ENCODE measurements at places on chromosomes 5 and 9. TPM values are rescaled to one million over a fixed set of nuclear protein-coding genes. Genes with fewer than 3 reads are reported as not detected.

DNA sequence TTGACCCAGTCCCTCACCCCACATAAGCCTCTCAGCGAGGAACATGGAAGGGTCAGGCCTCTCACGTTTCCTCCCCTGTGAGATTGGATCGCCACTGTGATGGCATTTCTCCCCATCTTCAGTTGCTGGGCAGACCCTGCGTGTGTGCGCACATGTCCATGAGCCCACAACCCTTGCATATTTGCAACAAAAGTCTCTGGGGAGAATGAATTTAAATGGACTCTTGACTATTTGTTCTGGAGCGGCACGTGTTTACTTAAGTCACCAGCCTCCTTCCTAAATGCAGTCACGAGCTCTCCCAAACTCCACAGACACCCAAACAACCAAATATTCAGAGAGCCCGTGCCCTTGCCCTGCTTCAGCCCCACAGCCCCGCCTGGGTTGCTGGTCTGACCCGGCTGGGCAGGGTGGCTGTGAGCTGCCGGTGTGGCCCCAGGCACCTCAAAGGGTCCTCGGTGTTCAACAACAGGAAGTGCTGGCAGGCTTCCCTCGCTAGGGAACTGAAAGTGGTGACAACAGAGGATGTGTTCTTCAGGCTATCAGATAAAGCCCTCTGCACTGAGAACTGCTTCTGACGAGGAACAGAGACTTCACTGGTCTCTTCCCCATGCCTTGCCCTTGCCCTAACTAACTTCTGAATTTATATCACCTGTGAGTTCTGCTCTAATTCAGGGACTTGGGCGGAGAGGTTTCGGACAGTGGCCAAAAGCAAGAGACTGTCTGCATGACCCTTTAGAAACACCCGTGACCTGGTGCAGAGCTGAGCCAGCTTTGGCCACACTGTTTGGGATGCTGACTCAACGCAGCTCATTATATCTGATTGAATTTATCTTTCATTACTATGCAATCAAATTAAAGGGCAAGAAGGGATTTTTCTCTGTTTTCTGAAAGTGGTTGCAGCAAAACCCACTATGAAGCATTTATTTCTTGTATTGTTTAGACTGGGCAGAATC lies 19.2 kb upstream of the CD180 start:
- H3K4me3 ChIP-seq, result no peak overlapping the region
- no peak for DNase-seq
- no peaks in the 10 kb centered on the region for H3K36me3 ChIP-seq

GRCh38 chr5:95426227-95426626 lies 35.1 kb downstream of the FAM81B start:
- no peaks in the 10 kb centered on the region for H3K4me1 ChIP-seq
- H3K27ac ChIP-seq, result no peak overlapping the region
- H3K27me3 ChIP-seq, result no peaks in the 10 kb centered on the region
- H3K4me3 ChIP-seq, result no peak overlapping the region
- H3K36me3 ChIP-seq, result no peaks in the 10 kb centered on the region

BTNL8 gene
- 0.17 TPM for total RNA-seq

GRCh38 chr9:2755285-2755684 lies 38.0 kb downstream of the KCNV2 start:
- no peaks in the 10 kb centered on the region for H3K27me3 ChIP-seq
- H3K27ac ChIP-seq, result no peak overlapping the region
- no peak overlapping the region for H3K4me3 ChIP-seq
- DNase-seq, result no peak

DNA sequence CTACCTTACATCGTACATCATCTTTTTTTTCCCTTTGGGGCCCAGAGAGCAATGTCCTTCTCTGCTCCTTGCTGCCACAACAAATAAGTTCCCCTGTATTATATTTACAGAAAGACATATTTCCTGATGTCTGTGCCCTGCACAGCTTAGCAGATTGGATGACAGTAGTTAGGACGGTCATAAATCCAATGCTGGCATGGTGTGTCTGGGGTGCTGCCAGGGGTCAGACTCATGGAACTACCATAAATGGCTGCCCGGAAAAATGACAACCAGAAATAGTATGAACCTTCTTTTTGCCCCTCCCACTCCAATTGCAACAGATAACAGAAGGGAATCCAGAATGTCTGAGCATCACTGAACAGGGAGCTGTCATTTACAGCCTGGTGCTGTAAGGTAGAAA lies 511.1 kb downstream of the PSAT1 start:
- no peak overlapping the region for H3K27ac ChIP-seq
- no peak for DNase-seq
- H3K4me3 ChIP-seq, result no peak overlapping the region
- H3K4me1 ChIP-seq, result no peaks in the 10 kb centered on the region
- H3K27me3 ChIP-seq, result no peaks in the 10 kb centered on the region

- no peaks in the 10 kb centered on the region for H3K4me1 ChIP-seq
- DNase-seq, result no peak
- H3K4me3 ChIP-seq, result no peak overlapping the region
- peaks cover 8% of the 10 kb centered on the region for H3K36me3 ChIP-seq
- H3K27me3 ChIP-seq, result no peaks in the 10 kb centered on the region
- no peak overlapping the region for H3K27ac ChIP-seq
Measured at GRCh38 chr9:109460576-109460975, 37.5 kb downstream of the PTPN3 start.

DNA sequence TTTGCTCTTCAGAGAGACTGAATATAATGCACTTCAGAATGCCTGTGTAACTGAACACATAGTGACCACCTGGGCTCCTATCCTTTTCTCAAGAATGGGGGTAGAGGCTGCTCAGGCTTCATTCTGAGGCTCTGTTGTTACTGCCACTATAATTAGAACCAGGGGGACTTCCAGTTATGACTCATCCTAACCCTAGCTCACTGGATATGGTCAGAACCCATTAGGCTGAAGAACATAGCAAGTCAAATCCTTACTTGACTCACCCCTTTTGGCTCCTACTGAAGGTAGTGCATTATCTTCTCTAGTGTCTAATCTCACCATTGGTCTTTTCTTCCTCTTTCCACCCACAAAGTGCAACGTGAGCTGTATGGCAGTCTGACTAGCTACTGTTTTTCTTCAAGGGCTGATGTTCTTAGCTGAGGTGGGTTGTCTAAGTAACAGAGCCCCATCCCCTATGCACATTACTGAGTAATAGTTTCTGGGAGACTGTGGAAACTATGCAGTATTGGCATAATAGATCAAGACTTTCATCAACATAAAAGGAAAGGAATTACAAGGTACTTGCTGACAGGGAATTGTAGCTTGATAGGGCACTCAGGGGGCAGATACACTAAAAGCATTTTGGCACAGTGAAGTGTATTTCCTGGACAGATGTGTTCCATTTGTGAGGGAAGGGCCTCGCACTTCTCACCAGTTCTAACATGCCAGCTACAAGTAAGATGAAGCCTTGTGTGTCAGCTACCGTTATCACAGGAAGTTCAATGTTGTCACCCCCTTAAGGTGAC lies 431.0 kb upstream of the MEF2C start:
- peak overlapping the region; percentile 63 for H3K27ac ChIP-seq
- peaks cover 31% of the 10 kb centered on the region for H3K4me1 ChIP-seq
- H3K36me3 ChIP-seq, result no peaks in the 10 kb centered on the region
- no peak overlapping the region for H3K4me3 ChIP-seq

DNA sequence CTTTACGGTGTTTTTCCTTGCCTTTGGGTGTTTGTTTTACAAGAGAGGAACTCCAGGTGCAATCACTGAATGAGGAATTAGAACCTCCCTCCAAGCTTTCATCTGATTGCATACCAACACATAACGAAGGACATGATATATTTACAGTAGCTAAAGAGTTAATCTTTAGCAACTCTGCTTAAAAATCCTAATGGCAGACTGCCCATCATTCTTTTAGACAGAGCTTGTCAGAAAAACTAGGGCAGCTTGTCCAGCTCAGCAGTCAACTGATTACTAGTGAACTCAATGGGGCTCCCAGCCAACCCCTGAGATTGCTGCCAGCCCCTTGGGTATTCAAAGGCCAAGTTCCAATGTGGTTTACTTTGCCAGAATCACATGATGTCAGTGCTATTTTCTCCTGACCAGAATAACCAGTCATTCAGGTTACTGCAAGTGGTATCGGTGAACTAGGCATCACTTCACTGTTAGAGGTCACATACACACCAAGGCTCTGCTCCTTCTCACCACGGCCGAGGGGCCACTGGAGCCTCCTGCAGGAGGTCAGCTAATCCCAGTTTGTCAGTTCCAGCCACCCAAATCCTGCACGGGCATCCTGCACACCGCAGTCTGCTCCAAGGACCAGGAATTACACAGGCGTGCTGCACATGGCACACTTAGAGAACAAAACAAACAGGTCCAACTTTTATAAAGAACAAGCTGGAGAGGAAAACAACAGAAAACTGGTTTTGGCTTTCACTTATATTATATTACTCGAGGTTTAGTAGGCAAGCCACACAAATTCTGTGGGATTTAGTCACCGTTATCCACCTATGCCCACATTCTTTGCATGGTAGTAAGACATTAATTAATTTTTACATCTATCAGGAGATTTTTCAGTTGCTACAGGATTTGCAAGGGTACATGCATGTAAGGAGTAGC lies 62.5 kb downstream of the NFIB start:
- no peaks in the 10 kb centered on the region for H3K36me3 ChIP-seq
- H3K27me3 ChIP-seq, result no peaks in the 10 kb centered on the region
- H3K27ac ChIP-seq, result peak overlapping the region; percentile 53
- peak; percentile 94 for DNase-seq
- H3K4me1 ChIP-seq, result peaks cover 46% of the 10 kb centered on the region

- no peaks in the 10 kb centered on the region for H3K4me1 ChIP-seq
- no peak overlapping the region for H3K4me3 ChIP-seq
- no peak for DNase-seq
Measured at GRCh38 chr5:163773226-163773625, 267.8 kb downstream of the MAT2B start.

DNA sequence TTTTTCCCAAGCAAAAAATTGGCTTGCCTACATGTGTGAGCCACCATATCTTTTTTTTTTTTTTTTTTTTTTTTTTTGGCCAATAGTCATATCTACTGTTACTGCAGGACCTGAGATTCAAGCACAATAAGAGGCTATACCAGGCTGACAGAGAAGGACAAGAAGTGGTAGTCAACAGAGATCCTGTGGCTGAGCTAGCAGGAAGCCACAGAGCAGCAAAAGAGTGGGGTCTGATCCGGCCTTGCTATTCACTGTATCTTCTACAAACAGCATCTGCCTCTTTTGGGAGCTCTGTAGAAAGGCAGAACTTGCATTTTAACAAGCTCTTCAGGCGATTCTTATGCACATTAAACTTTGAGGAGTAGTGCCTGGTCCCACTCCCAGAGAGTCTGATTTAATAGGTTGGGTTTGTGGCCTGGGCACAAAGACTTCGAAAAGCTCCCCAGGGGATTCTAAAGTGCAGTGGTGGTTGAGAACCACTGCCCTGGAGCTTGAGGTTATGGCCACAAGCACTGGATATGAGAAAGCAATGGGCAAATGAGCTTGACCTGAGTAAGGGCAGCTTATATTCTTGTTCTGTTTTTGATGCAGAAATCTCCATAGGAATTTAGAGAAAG lies 162.8 kb downstream of the PIK3R1 start:
- no peaks in the 10 kb centered on the region for H3K36me3 ChIP-seq
- no peaks in the 10 kb centered on the region for H3K27me3 ChIP-seq
- peaks cover 6% of the 10 kb centered on the region for H3K4me1 ChIP-seq
- H3K4me3 ChIP-seq, result no peak overlapping the region

GRCh38 chr9:5357431-5358105 lies 17.9 kb upstream of the RLN1 start:
- no peak for DNase-seq
- H3K36me3 ChIP-seq, result peaks cover 6% of the 10 kb centered on the region
- no peaks in the 10 kb centered on the region for H3K27me3 ChIP-seq

DNA sequence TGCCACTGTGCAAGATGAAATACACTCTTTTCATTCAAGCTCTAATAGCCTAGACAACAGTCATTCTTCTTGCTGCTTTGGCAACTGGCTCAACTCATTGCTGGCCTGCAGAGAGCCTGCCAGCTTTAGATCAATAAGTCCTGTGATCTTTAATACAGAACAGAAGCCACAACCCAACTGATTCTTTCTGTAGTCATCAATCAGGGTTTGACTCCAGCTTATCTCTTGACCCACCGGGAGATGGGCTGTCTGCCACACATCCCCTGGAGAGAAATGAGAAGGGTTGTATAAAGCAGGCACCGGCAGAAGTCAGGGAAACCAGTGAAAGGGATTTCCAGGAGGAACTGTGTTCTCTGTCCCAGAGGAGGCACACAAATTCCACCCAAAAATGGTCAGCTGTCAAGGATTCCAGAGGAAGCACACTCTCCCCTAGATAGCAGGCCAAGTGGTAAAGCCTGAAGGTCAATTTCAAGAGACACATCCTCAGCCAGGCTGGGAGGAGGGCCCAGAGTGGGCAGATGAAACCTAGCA lies 24.5 kb downstream of the LHFPL2 start:
- H3K27ac ChIP-seq, result no peak overlapping the region
- H3K36me3 ChIP-seq, result no peaks in the 10 kb centered on the region
- no peak overlapping the region for H3K4me3 ChIP-seq
- peaks cover 64% of the 10 kb centered on the region for H3K4me1 ChIP-seq

DNA sequence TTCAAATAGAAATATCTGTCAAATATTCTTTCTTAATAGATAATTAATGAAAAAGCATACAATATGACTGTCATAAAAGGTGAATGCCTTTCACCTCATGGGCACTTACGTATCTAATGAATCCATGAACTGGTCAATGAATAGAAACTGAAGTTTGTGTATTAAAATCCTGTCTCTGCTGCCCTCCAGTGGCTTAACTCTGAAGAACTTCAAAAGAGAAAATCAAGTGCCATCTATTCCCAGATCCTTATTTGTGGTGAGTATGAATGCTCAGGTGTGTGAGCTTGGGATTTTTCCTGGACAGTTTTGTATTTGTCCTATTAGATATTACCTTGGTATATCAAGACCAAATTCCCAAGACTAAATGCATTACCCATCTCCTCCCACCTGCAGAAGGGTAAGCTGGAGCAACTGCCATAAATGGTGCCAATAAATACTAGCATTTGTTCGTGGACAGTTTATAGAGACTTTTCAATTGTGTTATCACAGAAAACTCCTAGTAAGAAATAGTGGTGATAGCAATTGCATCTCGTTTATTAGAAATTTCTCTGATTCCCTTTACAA lies 44.0 kb upstream of the SVEP1 start:
- no peaks in the 10 kb centered on the region for H3K27me3 ChIP-seq
- H3K4me3 ChIP-seq, result no peak overlapping the region

DNA sequence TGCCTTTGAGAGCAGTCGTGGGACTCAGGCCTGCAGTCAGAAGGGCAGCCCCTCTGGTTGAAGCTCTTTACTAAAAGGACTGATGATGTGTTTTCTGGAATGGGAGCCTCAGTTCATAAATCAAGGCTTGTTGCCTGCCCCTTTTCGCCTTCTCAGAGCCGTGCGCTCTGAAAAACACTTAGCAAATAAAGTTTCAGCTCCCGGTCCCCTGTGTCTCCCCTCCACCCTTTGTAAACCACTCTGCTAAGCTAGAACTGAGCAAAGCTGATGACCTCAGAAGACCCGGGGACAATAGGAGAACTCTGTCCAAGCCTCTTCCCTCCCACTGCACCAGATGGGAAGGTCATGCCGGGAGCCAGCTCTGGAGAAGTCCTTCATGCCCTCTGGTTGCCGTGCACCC lies 39.3 kb upstream of the ADRA1B start:
- no peak overlapping the region for H3K4me3 ChIP-seq
- H3K27ac ChIP-seq, result no peak overlapping the region
- H3K4me1 ChIP-seq, result peaks cover 13% of the 10 kb centered on the region
- H3K36me3 ChIP-seq, result no peaks in the 10 kb centered on the region

All from esophagus muscularis mucosa (tissue), 4 donors.